ENCODE measurements at places on chromosomes 7 and 10.

GRCh38 chr7:1007901-1008300 lies 24.9 kb downstream of the CYP2W1 start:
- DNase-seq = no peak

- no peak for DNase-seq
Observed at GRCh38 chr10:58651040-58651439, 138.4 kb downstream of the BICC1 start.

DNA sequence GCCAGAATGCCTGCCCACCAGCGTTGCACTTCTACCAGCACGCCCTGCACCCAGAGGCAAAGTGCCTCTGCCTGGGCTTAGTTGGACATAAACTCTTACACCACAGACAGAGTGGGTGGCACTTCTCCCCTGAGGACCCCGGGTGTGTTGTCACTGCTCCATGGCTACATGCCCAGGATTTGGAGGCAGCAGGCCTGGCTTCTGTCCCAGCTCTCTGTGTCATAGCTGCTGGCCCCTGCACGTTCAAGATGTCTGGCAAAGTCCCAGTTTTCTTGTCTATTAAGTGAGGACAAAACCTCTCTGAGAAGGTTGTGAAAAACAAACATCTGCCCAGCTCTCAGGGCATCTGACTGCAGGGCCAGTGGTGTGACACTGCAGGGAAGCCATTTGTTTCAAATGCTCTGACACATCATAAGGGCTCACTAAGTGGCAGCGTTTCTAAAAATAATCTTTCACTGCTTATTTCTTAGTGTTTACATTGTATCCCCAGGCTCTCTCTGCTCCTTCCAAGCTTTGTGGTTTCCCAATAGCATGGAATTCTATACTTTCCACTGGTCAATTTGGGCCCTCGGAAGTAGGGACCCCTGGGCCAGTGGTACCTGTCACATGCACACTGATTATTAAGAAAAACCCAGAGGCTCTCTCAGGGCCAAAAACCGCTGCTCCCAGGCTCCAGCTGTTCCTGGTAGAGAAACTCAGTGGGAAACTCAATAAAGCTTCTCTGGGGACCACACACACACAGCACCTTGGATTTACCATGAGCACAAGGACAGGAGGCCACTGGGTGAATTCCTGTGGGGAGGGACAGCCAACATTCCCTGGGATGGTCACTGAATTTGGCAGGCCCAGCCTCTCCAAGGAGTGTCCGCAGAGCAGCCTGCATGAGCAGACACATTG lies 86.2 kb upstream of the ANLN start:
- no peak for DNase-seq

GRCh38 chr10:121578965-121579364 lies 19.3 kb downstream of the FGFR2 start:
- no peak for DNase-seq

GRCh38 chr7:83347945-83348444 lies 185.3 kb upstream of the PCLO start:
- no peak for DNase-seq

DNA sequence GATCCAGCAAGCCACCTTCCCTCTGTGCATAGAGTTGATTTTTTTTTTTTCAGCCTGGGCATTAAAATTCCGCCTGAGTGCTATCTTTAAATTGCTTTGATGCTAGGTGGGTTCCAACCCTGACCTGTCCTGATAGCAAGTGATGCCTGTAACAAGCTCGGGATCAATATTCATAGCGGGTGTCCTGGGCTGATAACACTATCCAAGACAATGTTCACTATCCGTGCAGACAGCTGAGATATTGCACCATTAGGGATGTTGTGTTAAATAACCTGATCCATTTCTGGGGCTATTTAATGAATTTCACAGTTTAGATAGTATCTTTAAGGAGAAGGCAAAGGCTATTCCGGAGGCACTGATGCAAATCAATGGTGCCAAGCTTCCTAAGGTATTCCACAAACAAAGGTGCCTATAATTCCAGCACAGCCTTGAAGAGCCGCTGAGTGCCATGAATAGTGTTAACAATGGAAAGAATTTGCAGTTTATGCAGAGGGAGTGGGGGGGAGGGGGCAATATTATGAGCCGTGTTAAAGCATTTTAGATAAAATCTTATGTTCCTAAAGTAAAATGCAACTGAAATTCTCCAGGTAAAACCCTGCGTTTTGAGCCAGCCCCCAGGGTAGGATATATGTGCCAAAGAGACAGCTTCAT lies 4.2 kb upstream of the NKX1-2 start:
- DNase-seq = no peak

GRCh38 chr7:19060761-19061259 lies 56.6 kb downstream of the TWIST1 start:
- no peak for DNase-seq

DNA sequence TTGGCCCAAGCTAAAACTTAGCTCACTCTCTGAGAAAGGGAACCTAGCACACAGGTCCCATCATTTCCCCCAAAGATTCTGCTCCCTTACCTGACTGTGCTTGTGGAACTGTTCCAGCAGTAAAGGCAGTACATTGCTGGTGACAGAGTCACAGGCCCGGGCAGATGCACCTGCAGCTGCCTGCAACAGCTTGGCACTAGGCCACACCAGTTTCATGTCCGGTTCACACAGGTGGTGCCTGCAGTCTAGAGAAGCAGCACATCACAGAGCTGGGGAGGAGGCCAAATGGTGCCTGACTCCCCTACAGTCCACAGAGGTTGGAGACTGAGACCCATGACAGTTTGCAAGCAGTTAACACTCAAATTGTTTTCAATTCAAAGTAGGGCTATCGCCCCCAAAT lies 22.2 kb downstream of the ZDHHC16 start:
- DNase-seq = no peak

- no peak for DNase-seq
Observed at GRCh38 chr7:69668339-69668870, 70.1 kb downstream of the AUTS2 start.

DNA sequence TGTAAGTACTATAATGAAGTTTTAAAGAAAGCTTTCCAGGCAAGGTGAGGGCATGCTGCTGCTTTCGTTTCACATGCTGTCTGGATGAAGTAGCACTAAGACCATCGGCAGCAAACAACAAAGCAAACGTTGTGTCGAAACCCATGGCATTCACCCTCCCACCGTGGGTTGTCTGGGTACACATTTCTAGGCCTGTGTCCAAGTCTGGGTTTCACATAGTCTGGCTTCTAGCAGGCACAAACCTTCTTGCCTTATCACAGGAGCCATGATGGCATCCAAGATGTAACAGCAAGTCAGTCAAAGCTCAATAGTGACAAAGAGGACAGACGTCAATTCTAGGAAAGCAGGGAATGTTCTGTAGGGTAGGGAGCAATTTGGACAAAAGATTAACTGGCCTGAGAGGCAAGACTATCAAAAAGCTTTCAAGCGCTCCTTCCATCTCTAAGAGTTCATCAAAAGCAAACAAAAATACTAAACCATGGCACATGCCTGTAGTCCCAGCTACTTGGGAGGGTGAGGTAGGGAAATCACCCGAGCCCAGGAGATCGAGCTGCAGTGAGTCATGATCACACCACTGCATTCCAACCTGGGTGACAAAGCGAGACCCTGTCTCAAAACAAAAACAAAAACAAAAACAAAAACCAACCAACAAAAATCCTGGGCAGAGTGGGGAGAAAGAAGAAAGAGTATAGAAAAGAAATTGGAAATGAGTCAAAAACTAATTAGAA lies 42.7 kb downstream of the PAXIP1 start:
- DNase-seq = no peak

GRCh38 chr10:101080933-101081931 lies 19.4 kb downstream of the KAZALD1 start:
- DNase-seq = no peak

DNA sequence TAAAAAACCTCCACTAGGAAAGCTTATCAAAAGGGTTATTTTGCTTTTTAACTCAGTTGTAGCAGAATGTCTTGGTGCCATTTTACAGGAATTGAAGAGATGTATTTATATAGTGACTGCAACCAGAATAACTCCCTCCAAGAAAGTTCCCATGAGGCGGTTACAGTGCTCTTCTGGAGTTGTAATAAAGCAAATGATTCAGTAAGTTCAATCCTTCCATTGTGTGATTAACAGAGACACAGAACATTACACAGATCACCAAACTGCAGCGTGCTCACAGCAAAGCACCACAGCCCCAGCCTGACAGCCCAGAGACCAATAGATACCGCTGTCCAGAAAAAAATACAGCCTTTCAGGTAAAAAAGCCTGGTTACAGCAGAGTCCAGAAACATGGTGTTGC lies 21.9 kb upstream of the CABCOCO1 start:
- no peak for DNase-seq

- DNase-seq = no peak
Observed at GRCh38 chr10:89224739-89225443, 17.8 kb upstream of the CH25H start.

GRCh38 chr10:20737107-20737506 lies 160.0 kb downstream of the NEBL start:
- DNase-seq = no peak

DNA sequence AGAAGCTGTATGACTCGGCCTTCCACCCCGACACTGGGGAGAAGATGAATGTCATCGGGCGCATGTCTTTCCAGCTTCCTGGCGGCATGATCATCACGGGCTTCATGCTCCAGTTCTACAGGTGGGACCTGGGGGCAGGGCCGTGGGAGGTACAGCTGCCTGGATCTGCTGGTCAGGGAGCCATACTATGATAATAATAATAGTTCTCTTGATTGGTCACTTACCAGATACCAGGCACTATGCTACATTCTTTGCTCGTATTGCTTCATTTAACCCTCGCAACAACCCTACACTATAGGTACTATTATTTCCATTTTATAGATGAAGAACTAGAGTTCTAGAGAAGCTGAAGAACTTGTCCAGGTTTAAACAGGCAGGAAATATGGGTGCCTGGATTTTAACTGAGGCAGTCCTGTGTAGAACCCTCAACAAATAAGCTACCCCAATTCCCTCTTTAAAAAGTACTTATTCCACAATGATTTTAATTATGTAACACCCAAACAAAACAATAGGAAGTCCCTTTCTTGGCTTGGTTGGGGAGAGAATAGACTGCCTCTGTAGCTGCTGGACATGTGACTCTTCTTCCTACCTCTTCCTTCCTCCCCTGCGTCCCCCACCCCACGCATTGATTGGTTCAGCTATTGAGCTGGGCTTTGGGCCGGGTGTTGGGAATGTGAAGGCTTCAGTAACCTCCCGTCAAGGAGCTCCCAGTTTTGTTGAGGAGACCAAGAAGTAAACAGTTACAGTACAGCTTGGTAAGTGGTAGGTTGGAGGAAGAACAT lies 12.8 kb downstream of the SFXN2 start:
- DNase-seq = no peak

GRCh38 chr7:68269405-68269804 lies 1272.8 kb downstream of the TYW1 start:
- no peak for DNase-seq

- DNase-seq = no peak
Observed at GRCh38 chr7:124366118-124366517, 333.3 kb upstream of the TMEM229A start.

DNA sequence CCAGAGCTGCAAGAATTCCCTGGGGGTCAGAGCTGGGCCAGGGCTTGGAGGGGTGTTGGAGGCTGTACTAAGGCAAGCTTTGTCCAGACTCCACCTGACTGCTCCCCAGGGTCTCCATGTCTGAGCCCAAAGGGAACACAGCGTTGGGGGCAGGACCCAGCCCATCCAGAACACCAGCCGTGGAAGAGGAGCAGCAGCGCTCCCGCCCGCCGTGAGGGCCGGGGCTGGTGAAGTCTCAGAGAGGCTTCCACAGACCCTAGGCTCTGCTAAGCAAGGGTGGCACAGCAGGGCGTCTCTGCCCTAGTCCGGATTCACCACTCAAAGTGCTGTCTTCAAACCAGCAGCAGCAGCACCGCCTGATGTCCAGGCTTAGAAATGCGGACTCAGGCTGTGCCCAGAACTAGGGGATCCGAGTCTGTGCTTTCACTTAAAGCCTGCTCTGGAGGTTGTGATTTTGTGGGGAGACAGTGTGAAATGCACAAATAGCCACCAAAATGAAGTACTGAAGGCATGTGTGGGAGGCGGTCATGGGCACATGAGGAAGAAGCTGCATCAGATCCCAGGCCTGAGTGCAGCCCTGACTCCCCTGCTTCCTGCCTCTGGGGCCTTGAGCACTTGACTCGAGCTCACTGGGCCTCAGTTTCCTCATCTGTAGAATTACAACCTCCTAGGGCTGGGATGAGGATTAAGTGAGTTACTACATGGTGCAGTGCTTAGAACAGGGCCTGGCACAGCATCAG lies 16.6 kb upstream of the AQP1 start:
- DNase-seq = no peak

DNA sequence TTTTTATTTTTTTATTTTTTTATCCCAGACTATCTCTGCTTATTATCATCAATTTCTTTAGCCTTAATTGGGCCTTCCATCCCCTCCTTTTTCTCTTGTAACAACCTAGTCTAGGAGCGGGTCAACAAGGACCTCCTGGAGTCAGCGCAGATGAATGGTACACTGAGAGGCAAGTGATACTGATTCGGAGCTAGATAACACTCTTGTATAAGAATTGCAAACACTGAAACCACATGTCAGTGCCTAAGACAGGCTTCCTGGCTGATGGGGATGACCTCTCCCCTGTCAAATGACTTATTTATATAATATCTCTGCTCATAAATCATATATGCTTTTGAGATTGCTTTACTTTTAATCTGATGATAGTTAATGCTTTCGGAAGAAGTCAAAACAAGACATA lies 22.7 kb downstream of the BPGM start:
- no peak for DNase-seq

GRCh38 chr7:130302649-130303048 lies 9.7 kb downstream of the CPA4 start:
- DNase-seq = no peak

Data from activated CD8-positive, alpha-beta memory T cell treated with anti-CD3 and anti-CD28 coated beads for 4 hours (primary cell).